Hindlimb muscle (tissue), 1 donor: ENCODE measurements at places on chromosomes 12 and 14.

- DNase-seq = peak; percentile 86
Measured at GRCh38 chr12:132614861-132615578, 3.6 kb upstream of the P2RX2 start.

DNA sequence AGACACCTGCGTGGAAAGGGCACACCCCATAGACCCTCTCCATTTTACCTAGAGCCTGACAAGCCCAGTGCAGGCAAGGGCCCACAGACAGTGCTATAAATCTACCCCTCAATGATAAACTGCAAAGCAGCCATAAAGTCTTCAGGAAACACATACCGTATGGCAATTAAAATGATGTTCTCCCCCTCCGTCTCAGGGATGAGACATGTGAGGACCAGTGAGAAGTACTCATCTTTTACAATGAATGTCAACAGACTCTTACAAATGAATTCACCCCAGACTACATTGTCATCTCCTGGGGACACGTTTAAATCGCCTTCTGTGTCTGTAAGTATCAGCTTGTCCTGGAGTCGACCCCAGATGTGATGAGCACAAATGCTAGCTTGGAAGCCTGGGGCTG is 362.7 kb downstream of the ADGRD1 start:
- no peak for DNase-seq

DNA sequence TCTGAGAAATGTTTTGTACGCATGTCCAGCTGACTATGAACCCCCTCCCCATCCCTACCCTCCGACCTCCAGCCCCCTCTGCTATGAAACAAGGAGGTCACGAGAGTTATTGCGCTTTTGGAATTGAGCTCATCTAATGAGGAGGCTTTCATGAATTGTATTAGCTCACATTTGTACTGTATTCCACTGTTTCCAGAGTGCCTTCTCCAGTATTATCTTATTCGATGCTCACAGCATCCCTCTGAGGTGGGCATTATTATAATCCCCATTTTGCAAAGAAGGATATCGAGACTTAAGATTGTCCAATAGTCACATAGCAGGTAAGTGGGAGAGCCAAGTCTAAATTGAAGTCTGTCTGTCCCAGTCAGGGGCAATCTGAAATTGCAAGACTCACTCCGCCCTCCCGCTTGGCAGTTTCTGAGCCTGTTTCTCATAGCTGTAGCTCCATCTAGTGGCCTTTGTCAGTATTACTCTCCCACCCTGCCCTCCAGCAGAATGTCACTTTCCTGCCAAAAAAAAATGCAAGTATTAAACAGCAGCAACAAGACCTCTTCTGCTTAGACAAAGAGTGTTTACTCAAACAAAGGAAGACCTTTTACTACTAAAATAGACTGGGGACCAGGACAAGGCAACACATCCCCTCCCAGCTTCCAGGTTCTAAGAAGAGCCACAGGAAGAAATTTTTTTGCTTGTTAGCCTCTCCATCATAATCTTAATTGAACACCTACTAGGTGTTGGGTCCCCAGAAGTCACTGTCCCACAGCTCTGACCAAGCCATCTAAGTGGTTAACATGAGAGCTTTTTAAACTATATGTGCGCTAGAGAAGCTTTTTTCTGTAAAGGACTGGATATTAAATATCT is 48.6 kb upstream of the TMEM233 start:
- DNase-seq = peak; percentile 74

GRCh38 chr12:16347391-16348298 is at the start of gene MGST1:
Gene MGST1, plus strand, starts transcription at chr12:16347645. Its CDS starts 6,608 bp downstream, at chr12:16354253.
- DNase-seq = peak; percentile 48

- DNase-seq = no peak
Measured at GRCh38 chr14:39370415-39370814, 61.8 kb downstream of the FBXO33 start.

GRCh38 chr12:92911339-92911738 is 17.8 kb downstream of the EEA1 start:
- no peak for DNase-seq

GRCh38 chr12:1872448-1872847 is 46.0 kb downstream of the CACNA2D4 start:
- no peak for DNase-seq

- peak; percentile 76 for DNase-seq
Measured at GRCh38 chr14:104977681-104978653, at the start of gene AHNAK2. Gene AHNAK2, minus strand, starts transcription at chr14:104978374. Its CDS starts 137 bp downstream, at chr14:104978237.

DNA sequence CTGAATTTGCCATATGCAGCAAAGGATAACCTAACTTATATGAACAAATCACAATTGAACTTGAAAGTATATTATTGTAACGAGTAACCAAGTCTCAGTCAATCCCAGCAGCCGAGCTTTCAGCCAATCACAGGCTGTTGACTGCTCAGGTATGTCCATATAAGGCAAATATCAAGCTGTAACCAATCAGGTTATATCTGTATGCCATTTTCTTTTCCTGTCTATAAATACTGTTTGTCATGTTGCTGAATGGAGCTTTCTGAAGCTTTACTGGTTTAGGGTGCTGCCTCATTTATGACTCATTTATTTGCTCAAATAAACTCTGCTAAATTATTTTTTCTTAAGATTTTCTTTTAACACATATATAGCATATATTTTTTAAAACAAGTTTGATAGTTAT is 1059.5 kb downstream of the GALC start:
- DNase-seq = no peak

GRCh38 chr14:101000711-101001250 is 97.3 kb upstream of the RTL1 start:
- no peak for DNase-seq

GRCh38 chr14:20409226-20409625 is 4.1 kb downstream of the TEP1 start:
- DNase-seq = no peak

GRCh38 chr12:4169531-4169930 is 104.0 kb upstream of the CCND2 start:
- no peak for DNase-seq

DNA sequence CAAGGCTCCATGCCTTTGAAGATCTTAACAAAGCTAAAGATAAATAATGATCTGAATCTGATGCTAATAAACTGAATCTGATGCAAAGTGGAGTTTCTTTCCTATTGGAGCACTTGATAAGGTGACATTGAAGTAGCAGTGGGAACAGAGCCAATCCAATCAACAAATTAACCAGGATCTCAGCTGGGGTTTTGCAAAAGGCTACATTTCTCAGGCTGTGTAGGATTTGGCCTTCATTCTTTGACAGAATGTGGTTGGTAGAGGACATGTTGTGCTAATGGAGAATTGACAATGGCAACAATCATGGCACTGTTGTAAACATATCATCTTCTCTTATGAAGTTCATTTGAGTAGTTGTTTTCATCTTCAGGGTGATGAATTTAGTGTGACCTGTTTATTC is 164.9 kb downstream of the CCDC91 start:
- DNase-seq = no peak

DNA sequence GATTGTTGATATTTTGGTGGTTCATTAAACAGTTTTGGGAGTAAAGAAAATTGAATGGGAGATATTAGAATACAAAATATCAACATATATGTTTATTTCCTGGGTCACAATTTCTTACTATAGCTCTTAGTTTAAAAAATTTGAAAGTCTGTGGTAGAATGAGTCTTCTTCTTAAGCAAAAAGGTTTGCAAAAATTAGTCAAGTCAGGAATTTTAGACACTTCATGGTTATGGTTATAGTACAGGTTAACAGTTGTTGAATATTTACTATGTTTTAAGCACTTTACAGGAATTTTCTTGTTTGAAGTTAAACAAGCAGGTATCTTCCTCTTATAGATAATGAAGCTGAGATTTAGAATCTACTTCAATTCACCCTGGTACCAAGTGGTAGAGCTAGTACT is 56.8 kb downstream of the USP15 start:
- no peak for DNase-seq

- DNase-seq = no peak
Measured at GRCh38 chr14:26626256-26626655, 28.4 kb upstream of the NOVA1 start.

- no peak for DNase-seq
Measured at GRCh38 chr12:123278101-123278627, 6.5 kb upstream of the CDK2AP1 start.

- no peak for DNase-seq
Measured at GRCh38 chr12:98719515-98720504, 74.7 kb downstream of the APAF1 start.

DNA sequence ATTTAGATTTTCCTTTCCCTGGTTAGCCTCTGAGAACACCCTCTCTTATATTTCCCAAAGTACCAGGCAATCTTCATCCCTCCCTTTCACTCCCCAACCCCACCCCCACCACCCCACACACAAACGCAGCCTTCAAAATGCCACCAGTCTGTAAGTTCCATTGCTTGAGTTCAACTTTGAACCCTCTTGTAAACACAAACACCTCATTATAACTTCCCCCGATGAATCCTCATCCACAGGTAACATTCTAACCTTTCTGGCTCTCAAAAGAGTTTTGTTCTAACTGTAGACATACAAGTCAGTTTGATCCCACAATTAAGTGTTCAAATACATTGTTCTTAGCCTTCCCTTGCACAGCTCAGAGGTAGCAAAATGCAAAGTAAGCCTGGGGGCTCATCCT is 199.4 kb upstream of the FOXN3 start:
- no peak for DNase-seq

DNA sequence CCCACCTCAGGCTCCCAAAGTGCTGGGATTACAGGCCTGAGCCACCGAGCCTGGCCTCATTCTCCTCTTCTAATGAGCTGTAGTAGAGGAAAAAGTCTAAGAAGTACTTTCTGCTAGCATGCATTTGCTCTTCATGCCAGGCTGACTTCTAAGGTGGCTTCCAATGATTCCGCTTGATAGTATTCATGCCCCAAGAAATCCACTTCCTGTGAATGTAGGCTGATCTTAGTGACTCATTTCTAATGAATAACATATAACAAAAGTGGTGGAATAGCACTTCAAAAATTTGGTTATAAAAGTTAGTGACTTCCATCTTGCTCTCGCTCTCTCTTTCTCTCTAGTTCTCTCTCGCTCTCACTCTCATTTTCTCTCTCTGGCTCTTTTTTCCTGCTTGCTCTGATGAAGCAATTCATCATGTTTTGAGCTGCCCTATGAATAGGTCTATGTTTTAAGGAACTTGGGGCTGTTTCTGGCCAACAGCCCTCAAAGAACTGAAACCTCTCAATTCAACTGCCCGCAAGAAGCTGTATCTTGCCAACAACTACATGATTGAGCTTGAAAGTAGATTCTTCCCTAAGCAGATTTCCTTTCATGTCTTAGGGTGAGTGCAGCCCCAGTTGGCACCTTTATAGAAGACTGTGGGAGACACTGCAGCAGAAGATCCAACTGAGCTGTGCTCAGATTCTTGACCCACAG is 282.9 kb downstream of the RMST start:
- DNase-seq = no peak

GRCh38 chr12:14810167-14810952 is 3.6 kb downstream of the SMCO3 start:
- DNase-seq = no peak

DNA sequence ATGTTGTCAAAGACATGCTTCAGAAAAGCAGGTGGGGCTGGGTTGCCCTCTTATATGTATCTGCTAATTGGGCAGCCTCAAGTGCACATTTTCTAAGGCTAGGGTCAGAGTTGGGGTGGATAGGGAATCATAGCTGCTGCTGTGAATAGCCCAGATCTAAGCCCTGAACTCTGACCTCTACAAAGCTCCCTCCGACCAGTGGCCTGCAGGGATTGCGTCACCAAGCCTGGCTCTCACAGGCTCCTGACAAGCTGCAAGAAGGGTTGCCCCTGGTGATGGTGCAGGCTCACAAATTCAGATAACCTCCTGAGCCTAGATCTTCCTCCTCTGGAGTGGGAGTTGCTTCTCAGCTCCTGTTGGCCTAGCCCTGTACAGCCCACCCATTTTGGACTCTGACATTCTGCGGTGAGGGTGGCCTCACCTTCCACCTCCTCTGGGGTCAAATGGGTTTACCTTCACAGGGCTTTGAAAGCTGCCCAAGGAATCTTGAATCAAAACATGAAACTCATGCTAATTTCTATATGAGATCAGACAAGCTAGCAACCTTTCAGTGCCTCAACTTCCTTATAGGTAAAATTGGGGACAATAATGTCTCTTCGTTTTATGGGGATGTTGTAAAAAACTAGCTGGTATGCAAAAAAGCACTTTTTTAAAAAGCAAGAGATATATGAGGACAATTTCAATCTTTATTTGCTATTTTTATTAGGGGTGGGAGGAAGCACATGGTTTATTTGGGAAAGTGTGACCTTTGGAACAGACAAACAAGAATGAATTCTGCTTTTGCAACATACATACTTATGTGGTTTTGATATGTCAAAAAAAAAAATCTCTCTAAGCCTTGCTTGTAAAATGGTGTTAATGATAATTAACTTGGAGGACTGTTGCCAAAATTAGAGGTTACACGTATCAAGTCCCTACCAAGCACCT is 4.9 kb upstream of the SUSD6 start:
- no peak for DNase-seq

DNA sequence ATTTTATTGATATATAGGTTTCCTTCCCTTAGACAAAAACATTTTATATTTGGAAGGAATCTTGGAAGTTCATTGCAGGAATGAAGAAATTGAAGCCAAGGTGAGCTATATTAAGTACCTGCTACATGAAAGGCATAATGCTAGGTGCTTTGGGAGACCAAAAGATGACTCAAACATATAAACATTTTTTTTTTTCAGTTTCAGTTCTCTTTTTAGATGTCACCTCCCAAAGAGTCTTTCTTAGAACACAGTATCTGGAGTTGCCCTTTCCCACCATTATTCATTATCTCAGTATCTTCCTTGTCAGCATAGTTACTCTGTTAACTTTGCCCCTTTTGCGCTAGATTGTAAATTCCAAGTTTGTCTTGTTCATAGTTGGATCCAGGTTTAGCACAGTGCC is 1.1 kb downstream of the LIN52 start:
- no peak for DNase-seq

- no peak for DNase-seq
Measured at GRCh38 chr12:71291746-71292145, 133.9 kb upstream of the TSPAN8 start.

DNA sequence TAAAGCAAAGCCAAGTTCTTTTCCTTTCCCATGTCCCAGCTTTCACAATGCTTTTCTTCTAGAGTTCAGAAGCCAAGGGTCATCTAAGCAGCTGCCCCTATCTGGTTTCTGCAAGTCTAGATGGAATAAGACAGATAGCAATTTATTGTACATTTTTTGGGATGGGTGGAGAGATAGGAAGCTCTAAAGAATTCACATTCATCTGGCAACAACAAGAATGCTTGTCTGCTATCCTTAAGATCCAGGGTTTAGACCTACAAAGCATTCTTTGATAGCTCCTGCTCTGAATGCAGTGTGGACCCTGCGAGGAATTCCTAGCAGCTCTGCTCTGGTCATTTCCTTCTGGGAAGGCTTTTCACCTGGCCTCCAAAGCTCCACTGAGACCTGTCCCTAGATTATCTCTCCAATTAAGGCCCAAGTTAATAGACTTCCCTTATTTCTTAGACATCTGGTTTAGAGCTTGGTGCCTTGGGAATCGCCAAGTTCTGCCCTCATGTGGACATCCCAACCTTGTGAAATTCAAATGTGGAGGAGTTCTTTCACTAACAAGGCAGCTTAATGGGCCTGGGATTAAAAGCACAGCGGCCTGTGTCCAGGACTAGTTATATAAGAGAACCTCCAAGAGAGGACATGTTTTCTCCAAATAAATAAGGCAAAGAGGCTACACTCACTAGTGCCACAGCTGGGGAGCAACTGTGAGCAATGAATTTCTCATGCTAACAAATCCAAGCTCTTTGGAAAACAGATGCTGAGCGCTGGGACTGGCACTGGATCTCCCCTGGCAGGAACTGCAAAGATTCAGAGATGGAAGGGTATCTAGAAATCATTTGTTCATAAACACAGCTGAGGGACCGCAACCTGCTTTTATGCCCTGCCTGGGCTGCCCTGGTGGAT is 384.5 kb upstream of the DDHD1 start:
- DNase-seq = peak; percentile 32
